ENCODE measurements at places on chromosomes 3 and 15.

DNA sequence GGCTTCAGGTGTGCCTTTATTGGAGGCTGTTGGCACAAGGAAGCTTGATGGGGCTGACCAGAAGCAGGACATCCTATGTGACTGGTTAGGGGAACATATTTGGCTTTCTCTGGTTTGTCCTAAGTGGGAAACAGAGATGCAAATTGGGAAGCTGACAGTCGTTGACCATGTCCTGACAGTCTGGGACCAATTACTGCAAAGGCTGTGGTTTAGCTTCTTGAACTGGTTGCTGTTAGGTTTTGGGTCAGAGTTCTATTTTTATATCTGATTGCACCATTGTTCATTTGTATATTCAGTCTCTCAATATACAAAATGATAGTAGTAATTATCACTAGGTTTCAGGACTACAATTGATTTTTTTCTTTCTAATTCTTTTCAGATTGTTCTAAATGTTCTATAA lies 36.8 kb downstream of the SNTN start:
- DNase-seq, result no peak

DNA sequence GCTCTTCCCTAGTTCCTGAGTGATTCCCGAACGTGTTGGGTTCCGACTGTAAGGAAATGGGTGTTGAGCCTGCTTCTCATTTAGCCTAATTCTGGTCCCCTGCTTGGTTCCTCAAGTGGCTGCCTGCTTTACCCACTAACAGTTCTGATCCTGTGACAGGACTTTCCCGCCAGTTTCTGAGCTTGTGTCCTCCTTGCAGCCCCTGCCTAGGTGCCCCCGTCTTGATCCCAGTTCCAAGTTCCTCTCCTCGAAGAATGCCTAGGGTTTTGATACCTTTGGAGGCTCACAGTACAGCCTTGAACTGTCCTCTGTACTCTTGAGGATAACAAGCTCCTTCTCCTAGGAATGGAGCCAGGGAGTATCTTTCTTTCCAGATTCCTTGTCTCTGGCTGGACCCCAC lies 12.0 kb upstream of the RASGRF1 start:
- DNase-seq, result no peak

GRCh38 chr3:27528791-27529190 lies 44.6 kb upstream of the SLC4A7 start:
- no peak for DNase-seq

- no peak for DNase-seq
Measured at GRCh38 chr3:184690192-184690883, 21.5 kb downstream of the MAGEF1 start.

- no peak for DNase-seq
Measured at GRCh38 chr3:167843886-167844285, 108.4 kb downstream of the SERPINI1 start.

DNA sequence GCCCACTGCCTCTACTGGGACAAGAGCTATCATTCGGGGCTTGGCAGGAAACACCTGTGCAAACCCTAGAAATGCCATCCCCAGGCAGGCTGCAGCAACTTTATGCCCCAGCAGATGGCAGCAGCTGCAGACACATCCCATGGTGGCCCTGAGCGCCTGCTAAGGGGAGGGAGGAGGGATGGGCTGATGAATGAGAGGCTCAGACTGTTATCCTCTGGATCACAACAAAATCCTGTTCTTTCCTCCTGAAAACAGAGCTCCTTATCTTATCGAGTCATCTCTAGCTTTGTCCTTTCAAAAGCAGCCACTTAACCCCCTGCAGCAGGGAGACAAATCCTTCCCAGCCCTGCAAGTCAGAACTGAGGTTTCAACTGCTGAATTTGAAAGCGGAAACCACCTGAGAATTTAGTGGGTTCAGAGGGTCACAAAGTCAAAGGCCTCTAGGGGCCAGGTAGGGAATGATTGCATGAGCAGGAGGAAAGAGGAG lies 90.6 kb upstream of the PROK2 start:
- peak; percentile 78 for DNase-seq

DNA sequence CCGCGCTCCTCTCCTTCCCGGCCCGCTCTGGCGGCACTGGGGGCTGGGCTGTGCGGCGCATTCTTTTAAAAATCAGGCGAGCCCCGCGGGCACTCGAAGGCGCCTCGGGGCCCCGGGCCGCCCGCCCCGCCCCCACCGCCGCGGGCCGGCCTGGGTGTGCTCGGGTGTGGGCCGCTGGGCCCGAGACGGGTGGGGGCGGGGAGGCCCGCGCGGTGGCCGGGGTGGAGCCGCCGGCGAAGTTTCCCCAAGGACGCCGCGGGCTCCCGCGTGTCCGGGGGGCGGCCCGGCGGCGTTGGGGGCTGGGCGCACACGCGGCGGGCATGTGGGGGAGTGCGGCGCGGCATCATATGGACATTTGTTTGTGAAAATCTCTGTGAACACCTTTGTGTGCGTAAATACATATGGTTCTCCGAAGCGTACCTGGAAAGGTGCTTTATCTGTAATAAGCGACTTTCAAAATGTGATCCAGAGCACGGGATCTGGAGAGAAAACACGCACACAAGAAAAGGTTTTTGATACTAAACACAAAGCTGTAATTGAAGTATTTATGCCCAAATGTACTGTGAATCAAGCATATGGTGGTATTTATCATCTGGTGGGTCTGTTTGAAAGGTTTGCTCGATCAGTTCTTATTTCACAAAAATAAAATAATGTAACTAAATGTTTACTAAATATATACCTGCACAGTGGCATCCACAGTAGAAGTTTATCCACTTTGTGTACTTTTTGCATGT lies 612 bp upstream of the TBL1XR1 start:
- no peak for DNase-seq

DNA sequence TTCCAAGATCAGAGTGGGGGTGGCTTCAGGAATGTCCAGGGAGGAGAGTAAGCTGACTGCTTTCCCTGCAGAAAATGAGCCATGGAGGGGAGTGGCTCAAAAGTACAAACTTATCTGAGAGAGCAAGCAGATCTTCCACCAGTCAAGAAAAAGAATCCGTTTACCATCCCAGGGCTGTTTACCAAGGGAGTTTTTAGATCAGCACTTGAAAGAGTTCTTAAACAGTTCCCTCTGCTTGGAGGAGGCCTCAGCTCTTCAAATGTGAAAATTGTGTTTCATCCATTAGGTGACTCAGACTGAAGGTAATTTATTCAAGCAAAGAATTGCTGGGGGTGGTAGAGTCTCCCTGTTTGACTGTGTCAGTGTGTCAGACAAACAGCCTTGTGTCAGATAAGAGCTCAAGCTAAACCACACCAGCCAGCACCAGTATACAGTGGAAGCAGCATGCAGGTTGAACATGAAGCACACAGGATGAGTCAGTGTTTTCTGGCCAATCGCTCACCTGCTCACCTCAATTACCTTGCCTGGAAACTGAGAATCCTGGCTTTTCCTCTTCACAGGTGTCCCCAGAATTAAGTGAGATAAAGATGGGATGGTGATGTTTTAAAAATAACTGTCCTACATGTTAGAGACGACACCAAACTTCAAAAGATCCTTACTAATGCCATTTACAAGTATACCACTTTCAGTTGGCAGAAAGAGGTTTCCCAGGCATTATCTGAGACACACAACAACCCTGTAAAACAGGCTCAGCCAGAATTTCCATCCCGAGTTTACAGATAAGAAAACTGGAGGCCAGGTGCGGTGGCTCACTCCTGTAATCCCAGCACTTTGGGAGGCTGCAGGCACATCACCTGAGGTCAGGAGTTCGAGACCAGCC lies 21.7 kb downstream of the SH3BP5 start:
- DNase-seq, result no peak

GRCh38 chr3:8887435-8888300 lies 75.6 kb downstream of the RAD18 start:
- DNase-seq, result no peak

DNA sequence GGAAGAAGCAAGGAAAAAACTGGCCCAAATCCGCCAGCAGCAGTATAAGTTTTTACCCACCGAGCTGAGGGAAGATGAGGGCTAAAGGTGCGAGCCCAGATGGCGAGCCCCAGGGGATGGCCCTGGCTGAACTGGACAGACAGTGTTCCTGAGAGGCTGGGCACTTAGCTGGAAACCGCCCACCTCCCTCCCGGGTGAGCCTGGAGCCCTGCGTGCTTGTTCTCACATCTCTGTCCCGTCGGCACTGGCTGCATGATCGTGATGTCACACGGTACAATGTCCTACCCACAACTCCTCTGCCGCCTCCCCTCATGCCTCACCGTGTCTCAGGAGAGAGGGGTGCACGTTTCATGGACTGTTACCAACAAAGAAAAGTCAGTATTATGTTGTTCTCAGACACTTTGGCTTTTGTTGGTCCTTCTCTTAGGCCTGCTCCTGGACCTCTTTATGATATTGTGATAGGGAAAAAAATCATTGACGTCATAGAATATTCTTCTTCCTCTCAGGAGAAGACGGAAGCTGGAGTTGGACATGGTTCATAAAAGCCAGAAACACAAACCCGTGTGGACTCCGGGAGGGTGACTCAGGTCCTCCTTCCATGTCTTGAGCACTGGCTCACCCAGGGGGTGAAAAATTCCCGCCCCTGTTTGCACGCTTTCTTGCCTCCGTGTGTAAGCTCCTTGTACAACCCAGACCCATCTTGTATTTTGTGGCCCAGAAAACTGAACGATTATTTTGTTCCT lies 201.8 kb upstream of the TPM1 start:
- no peak for DNase-seq

DNA sequence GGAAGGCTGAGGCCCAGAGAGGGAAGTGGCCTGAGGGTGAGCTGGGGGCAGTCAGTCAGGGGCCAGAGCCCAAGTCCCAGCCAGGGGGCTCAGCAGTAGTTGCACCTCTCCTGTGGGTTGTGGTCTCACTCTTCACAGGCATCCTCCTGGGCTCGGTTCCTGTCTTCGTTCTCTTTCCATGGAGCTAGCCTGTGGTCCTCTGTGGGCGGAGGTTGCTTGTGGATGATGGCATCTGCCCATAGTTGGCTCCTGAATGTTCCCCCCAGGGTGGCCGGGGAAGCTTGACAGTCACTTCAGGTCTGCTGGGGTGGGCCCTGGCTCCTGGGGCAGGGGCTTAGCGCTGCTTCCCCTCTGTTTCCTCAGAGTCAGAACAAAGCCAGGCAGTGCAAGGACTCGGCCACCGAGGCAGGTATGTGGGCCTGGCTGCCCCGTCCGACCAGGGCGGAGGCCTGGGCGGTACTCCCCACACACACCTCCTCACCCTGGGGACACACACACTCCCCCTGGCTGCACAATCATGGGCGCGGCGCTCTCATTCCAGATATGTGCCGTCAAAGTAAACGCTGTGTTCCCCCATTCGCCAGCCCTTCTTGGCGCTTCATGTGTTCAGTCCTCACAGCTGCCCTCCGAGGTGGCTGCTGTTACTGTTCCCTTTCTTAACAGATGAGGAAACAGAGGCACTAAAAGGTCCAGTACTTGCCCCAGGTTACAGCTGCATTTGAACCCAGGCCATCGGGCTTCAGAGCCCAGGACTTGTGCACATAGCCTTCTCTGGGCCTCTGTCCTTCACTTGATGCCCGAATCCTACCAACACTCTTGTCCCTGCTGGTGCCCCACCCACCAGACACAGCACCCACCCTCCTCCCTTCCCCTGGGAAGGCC lies 34.5 kb downstream of the PSTPIP1 start:
- peak; percentile 8 for DNase-seq

- no peak for DNase-seq
Measured at GRCh38 chr3:178010306-178010705, 525.9 kb upstream of the KCNMB2 start.

DNA sequence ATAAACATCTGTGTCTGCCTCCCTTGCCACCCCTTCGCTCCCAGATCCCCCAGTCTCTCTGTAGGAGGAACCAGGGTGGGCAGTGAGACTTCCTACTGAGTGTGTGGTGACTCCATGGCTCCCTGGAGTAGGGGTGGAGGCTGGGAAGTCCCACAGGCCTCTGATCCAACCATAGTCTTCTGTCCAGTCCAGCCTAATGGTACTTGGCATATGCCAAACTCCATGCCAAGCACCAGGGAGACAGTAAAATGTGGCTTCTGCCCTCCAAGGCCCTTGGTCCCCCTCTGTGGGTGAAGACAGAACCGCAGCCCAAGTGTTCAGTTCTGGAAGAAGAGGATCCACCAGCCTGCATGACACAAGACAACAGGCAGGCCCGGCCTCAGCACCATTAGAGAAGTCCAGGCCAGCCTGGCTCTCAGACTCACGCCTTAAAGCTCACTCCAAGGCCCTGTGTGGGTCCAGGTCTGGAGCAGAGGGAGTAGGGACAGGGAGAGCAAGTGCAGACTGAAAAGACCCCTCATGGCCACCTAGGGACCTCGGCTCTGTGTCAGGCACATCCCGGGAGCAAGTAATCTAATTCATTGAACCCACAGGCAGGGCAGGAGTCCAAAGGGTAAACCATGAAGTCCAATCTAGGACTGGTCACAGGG lies 112.7 kb downstream of the ETFA start:
- no peak for DNase-seq

GRCh38 chr15:85063522-85064079 lies 81.9 kb downstream of the PDE8A start:
- DNase-seq, result no peak

DNA sequence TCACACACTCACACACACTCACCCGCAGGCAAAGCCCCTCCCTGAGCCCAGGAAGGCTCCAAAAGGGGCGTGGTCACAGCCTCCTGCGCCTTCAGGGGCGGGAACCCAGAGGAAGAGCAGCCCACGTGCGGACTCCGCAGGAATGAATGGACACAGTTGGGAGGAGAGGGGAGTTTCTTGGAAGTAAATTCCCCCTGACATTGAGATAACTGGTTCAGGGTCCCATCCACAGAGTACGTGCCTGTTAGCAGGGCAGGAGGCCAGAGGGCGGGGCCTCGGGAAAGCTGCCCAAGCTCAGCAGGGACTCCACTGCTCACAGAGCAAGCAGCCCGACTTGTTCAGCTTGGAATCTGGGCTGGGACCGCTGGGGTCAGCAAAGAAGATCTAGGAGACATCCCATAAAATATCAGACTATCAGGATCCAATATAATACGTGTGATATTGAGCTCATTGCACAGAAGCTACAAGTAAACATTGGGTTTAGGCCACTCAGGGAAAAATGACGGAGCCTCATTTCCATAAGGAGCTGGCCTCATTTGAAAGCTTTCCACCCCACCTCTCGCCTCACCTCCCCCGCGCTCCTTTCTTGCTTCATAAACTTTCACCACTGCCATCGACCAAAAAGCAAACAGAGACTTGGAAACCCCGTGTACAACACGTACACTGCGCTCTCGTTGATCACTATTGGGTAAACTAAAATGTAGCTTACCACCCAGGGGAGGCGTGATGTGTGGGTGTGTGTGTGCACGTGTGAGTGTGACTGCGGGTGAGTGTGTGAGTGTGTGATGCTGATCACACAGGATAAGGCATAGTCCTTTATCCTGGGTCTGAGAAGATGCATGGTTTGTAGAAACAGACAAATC lies 36.0 kb downstream of the TM2D3 start:
- no peak for DNase-seq

DNA sequence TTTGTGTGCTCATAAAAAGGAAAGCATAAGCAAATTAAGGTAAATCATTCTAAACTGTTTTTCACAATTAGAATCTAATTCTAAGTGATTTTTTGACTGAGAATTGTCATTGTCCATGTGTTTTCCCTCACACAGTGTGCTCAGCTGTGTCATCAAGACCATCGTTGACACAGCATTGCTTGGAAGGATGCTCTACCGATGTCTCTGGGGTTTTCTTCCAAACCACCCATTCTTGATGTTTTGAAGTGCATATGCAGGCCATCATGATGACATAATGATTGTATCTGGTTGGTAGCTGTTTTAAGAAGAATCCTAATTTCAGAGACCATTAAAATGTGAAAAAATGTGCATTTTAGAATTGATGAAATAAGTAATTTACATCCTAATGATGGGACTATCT lies 347.9 kb downstream of the RBMS3 start:
- DNase-seq, result no peak

Data from progenitor cell of endocrine pancreas (in vitro differentiated cells).